CD4-positive, alpha-beta T cell (primary cell): ENCODE measurements at places on chromosomes 4 and X.
A peak's percentile ranks its signal among the peaks of the same experiment; 100 is the strongest.

GRCh38 chr4:30717208-30718020, 2.8 kb upstream of the PCDH7 start:
- DNase-seq: no peak

DNA sequence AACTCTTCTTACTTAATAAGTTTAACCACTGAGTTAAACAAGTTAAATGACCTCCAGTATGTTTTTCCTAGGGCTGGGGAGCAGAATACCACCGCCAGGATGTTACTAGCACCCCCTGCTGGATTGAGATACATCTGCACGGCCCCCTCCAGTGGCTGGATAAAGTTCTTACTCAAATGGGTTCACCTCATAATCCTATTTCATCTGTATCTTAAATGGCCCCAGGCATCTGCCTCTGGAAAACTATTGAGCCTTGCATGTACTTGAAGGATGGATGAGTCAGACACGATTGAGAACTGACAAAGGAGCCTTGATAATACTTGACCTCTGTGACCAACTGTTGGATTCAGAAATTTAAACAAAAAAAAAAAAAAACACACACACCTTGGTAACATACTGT, 61.5 kb upstream of the MMAA start:
- peak; percentile 15 for DNase-seq

DNA sequence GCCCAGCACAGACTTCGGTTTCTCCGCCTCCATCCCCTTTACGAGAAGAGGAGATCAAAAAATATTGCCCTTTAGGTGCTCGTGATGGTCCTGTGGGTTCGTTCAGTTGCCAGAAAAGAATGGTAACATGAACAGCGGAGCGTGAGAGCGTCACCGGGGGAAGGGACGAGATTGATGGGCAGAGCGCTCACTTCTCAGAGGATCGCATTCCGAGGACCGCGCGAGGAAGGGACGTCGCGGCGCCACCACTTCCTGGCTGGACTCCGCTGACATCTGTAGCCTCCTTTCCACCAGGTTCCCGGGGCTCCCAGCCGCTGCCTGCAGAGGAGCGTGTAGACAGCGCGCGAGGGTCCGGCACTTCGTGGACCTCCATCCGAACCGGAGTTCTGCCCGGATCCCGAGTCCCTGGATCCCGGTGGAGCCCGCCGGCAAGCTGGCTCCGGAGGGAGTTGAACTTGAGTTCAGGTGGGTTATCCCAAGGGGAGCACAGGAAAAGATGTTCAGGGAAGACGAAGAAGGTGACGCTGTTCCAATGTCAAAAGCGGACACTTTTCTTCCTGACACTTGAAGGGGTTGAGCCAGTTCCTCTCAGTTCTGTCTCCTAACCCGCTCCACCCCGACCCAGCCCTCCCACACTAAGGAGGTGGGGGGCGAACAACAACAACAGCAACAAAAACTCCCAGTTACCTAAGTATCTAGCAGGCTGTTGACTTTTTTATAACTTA, 484 bp downstream of the GALNTL6 start:
- no peak for DNase-seq

DNA sequence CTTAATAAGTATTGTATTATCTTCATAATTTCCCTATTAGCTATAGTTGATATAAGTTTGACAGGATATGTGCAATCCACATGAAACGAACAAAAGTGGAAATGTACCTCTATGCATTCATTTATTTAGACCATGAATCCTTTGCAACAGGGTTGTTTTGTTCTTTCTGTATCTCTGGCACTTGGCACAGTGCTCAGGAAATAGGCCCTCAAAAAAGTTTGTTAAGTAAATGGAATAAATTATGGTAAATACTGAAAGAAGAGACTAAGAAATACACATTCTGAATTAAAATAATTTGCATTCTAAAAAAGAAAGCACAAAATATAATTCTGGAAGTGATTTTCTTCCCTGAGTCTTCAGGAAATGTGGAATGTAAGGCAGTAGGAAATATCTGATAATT, 39.3 kb downstream of the TAPT1 start:
- DNase-seq: no peak

DNA sequence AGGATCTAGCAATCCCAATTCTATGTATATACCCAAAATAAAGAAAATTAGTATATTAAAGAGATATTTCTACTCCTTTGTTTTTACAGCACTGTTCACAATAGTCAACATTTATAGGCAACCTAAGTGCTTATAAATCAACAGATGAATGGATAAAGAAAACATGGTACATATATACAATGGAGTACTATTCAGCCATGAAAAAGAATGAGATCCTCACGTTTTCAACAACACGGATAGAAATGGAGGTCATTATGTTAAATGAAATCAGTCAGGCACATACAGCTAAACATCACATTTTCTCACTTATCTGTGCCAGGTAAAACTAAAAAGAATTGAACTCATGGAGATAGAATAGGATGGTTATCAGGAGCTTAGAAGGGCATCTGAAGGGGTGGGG, 45.6 kb upstream of the PABPC5 start:
- DNase-seq: no peak

DNA sequence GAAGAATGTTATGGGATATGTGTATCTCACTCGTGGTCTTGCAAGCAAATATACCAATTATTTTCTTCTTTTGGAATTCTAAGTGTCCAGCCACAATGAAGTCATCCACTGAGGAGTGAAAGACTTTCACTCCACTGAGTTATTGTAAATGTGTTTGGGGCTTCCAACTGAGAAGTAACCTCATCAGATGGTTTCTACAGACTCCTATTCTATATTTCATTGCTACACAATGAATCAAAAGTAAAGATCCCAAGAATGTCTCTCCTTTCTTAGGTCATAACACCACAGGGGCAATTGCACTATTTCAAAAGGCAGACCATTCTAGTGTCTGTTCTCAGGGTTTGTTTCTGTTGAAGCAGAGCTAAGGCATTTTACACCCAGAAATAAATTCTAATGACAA, 12.3 kb upstream of the VCX2 start:
- no peak for DNase-seq

GRCh38 chrX:41607264-41607832, 81.4 kb upstream of the GPR34 start:
- DNase-seq: no peak

DNA sequence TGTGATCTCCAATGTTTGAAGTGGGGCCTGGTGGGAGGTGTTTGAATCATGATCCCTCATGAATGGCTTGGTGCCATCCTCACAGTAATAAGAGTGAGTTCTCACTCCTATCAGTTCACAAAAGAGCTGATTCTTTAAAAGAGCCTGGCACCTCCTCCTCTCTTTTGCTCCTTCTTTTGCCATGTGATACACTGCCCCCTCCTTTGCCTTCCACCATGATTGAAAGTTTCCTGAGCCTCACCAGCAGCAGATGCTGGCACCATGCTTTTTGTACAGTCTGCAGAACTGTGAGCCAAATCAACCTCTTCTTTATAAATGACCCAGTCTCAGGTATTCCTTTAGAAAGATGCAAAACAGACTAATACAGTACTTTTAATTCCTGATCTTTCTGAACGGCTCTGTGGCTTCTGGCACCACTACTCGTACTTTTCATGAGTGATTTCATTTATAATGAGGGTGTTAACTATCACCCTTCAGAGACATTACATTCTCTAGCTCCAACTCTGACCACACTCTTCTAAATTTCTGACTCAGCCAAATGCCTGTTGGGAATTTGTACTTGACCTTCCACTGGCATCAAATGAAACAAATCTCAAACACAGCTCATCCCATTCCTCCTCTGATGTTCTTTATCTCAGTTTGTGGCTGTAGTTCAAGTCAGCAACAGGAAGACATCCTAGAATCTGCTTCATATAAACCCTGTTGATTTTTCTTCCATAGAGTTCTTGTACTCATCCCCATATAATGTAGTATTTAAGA, 4.2 kb downstream of the UFSP2 start:
- DNase-seq: no peak

GRCh38 chr4:107183155-107183774, 147.2 kb upstream of the DKK2 start:
- no peak for DNase-seq

GRCh38 chrX:10781847-10782530, 161.6 kb upstream of the MID1 start:
- no peak for DNase-seq

GRCh38 chrX:147838465-147839131, 73.1 kb upstream of the FMR1 start:
- no peak for DNase-seq

GRCh38 chr4:123417813-123418212, 21.2 kb downstream of the SPRY1 start:
- DNase-seq: no peak

DNA sequence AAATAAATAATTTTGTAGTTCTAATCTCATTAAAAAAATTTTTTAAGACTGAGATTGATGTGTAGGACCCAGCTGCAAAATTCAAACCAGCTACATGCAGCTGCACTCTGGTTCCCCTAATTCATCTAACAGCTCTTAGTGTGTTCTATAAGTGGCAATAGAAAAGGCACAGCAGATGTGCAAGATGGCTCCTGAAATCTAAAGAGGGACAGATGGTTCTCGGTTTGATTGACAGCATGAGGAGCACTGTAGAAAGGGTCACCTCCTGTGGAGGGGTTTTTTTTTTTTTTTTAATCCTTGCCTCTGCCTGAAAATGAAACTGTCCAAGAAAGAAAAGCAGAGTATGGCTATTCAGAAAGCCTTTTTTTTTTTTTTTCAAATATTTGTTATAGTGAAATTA, 16.9 kb upstream of the OCIAD1 start:
- DNase-seq: no peak

DNA sequence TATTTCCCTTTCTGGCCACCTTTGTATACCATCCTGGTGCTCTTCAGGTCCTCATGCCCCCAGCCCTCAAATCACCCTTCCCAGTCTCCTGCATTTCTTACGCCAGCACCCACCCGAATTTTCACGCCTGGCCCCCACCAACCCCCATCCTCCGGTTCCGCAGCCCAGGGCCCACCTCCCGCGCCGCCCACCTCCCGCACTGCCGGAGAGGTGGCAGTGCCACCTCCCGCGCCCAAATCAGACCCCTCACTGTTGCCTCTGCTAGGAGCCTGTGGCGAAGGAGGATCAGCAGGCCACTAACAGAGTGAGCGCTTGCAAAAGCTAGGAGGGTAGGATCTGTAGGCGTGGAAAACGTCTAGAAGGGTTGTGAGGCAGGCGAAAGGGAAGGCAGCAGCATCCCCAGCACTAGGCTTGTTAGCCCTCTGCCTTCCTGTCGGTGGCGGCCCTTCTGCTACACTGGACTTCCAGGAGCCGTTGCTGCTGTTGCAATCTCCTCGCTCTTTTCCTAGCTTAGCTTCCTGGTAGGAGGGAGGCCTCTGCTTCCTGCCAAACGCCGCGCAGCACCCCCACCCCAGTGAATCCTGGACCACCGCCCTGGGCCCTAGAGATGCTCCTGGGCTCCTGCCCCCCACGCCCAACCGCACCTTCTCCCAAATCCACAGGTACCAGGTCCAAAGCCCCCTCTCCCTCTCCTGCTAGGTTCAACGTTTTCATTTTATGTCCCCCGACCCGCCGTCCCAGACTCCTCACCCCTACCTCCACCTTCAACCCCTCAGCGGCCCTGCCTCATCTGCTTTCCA, 51.0 kb downstream of the SPIN2B start:
- no peak for DNase-seq

- DNase-seq: no peak
Measured at GRCh38 chrX:69919749-69920148, 130.0 kb downstream of the AWAT2 start.

DNA sequence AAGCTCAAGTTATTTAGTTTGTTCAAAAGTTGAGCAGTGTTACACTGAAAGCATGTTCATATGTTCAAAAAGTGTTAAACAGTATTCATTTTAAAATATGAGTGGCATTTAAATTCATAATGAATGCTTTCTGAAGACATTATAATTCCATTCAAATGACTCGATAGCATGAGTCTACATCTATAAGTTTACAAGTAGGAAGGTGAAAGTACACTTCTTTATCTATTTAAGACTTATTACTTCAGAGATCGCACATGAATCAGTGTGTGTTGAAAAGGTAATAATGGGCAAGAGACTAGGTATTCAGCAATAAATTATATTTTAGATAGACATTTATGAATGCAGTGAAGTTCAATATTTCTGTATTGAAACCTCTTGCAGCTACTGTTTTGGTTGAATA, 456.1 kb downstream of the GRXCR1 start:
- no peak for DNase-seq

- DNase-seq: no peak
Measured at GRCh38 chrX:132227383-132228112, 8.3 kb upstream of the RAP2C start.

GRCh38 chr4:154714339-154715040, 29.3 kb upstream of the LRAT start:
- DNase-seq: no peak

GRCh38 chrX:20374900-20375438, 108.3 kb upstream of the RPS6KA3 start:
- DNase-seq: no peak

- DNase-seq: no peak
Measured at GRCh38 chr4:87978681-87979080, 3.2 kb downstream of the SPP1 start.

GRCh38 chr4:1771555-1772305, 21.4 kb upstream of the FGFR3 start:
- no peak for DNase-seq

GRCh38 chr4:183099537-183100297, 660 bp downstream of the WWC2 start:
- DNase-seq: peak; percentile 5

DNA sequence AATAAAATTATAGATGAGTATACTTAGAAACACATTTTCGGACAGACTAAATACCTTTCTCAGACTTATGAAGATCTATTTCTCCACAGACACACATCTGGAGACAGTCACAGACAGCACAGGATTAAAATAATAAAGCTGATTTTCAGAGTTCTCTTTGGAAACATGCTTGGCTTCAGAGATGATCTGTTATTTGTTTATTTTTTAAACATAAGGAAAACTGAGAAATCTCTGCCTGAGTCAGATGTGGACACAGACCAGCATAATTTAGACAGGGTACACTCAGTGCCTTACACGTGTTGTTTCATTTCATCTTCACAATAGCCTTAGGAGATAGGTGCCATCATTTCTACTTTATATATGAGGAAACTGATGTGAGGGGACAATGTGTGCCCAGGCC, 92.1 kb downstream of the SLC9A7 start:
- DNase-seq: no peak

GRCh38 chrX:119817130-119817690, 25.8 kb upstream of the RPL39 start:
- DNase-seq: no peak

DNA sequence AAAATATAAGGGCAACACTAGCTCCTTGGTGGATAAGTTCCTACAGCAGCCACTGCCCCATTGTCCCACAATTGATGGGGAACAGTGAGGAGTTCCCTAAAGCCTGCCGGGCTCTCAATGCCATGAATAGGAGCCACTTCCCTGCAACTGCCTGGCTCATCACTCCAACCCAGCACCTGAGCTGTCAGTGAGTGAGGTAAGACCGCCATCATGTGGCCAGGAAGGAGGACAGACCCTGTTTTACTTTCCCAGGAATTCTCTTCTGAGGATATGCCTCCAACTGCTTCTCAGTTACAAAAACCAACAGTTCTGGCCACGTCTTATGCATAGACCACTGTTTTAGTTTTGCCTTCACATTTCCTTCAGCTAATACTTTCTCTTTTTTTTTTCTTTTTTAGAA, 45.5 kb downstream of the SRPX start:
- no peak for DNase-seq

- no peak for DNase-seq
Measured at GRCh38 chr4:186881521-186882220, 158.0 kb upstream of the FAT1 start.

GRCh38 chrX:151393514-151393913, 3.5 kb upstream of the VMA21 start:
- peak; percentile 35 for DNase-seq

GRCh38 chrX:132292793-132293192, 73.5 kb upstream of the RAP2C start:
- no peak for DNase-seq
